ENCODE measurements at places on chromosomes 4 and X.
A peak's percentile ranks its signal among the peaks of the same experiment; 100 is the strongest.

- no peak for DNase-seq
Measured at GRCh38 chr4:13329963-13330362, 154.2 kb downstream of the RAB28 start.

DNA sequence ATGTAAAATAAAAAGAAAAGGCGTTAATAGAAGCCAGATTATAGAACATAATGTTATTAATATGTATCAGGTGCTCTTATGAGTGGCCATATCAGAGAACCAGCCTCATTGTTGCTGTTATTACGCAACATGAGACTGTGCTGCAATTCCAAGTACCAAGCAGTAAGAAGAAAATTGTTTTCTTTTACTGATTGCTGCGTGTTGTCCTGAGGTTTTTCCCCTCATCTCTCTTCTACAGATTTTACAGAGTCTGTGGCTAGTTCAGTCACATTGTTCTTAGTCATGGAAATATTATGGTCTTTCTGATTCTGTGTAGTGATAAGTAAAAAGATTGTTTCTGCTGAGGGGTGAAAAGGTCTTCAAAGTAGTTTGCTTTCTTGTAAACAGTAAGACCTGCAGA, 55.9 kb downstream of the NPNT start:
- no peak for DNase-seq

DNA sequence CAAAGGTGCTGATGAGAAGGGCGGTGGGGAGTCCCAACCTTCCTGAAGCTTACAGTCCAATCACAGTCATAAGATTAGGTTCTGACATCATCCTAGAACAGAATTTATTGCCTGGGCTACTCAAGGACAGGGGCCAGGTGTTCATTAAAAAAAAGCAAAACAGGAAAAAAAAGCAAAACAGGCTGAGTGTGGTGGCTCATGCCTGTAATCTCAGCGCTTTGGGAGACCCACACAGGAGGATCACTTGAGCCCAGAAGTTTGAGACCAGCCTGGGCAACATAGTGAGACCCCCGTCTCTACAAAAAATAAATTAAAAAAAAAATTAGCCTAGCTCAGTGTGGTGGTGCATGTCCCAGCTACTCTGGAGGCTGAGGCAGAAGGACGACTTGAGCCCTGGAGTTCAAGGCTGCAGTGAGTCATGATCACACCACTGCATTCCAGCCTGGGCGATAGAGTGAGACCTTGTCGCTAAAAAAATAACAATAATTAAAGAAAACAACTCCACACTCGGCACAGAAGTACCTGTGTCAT, 3.0 kb downstream of the RAB9A start:
- no peak for DNase-seq

DNA sequence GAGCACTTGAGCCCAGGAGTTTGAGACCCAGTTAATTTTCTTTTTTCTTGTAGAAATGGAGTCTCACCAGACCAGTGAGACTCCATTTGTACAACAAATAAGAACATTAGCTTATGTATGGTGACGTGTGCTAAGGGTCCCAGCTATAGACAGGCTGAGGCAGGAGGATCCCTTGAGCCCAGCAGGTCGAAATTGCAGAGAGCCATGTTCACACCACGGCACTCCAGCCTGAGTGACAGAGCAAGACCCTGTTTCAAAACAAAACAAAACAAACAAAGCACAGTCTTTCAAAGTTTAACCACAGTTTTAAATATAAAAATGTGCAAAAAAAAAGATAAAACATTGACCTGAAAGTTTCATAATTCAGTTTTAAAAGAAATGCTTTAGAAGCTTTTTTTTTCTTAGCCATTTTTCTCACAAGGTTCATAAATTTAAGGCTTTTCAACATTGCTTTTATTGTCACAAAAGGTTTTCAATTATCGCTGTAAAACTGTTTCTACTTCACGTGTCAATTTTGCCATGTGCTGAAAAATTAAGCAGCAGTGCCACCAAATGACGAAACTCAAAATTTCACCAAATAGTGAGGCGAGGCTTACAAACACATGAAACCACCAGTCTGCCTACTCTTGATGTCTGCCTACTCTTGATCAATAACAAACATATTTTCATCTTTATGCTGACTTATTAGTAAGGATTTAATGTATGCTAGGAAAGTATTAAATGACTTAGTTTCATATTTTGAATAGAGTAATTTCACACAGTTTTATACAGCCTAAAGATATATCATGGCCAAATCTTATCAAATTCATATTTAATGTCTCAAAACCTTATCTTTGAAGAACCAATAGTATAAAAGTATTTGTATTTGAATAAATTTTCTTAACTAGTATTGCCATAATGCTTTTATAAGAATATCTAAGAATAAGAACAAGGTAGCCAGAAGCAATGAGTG, 126.3 kb downstream of the NEK1 start:
- peak; percentile 43 for DNase-seq

DNA sequence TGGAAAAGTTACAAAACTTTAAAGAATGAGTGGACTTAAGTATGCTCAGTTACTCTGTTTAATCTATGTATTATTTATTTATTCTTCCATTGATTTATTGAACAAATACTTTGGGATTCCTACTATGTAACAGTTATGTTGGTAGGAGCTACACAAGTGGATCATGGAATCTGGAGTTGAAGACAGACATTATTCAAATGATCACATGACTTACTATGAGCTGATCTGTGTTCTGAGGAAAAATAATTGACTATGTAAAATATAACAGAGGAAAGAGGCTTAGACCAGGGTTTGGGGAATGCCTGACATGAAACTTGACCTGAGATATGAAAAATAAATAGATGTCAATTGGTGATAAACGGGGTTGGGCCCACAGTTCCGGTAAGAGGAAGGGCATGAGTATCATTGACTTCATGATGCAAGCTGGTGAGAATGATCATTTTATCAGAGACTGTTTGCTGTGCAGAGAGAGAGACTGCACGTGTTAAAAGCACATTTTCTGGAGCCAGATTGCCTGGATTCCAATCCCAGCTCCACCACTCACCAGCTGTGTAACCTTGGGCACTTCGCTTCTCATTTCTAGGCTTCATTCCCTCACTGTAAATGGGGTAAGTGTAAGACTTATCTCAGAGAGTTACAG, 179.0 kb downstream of the SPCS3 start:
- DNase-seq: no peak

DNA sequence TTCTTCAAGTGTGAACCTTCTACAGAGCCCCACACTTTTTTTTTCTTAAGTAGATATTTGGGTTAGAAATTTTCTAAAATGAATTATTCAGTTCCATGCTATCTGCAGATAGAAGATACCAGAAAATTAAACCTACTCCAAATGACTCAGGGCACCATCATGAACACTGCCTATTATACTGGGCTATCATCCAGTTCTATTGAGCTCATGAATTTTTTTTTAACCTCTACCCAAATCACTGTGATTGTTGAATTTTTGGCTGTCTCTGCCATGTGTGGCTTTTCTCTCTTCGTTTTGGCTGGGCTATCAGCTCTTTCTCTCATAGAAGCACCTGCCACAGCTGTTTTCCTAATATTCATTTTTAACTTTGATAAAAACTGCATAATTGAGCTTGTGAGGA, 31.0 kb upstream of the SLC34A2 start:
- no peak for DNase-seq

DNA sequence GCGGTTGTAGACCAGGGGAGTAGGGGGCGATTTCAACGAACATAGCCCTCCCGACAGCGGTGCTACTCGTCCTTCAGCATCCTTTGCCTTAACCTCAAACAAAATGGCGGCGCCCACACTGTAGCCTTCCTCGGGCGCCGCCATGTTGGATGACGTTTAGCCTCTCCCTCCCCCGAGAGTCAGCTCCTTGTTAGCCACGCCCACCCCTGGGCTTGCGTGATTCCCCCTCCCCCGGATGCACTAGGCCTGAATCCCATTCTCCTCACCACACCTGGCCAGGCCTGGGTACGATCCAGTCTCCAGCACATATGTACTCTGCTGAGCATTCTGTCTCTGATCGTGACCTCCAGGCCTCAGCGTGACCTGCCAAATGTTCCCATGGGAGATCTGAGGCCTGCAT, 49.0 kb upstream of the ZNF157 start:
- no peak for DNase-seq

- DNase-seq: no peak
Measured at GRCh38 chr4:55781812-55782211, 37.8 kb upstream of the EXOC1L start.

All from activated CD4-positive, alpha-beta memory T cell treated with anti-CD3 and anti-CD28 coated beads for 36 hours (primary cell).